ENCODE measurements at places on chromosomes 3 and 15. TPM values are rescaled to one million over a fixed set of nuclear protein-coding genes. Genes with fewer than 3 reads are reported as not detected.

Gene RPL32
- 2,430 TPM for total RNA-seq

Gene PPP1R14D
- total RNA-seq, result 0.28 TPM

Gene MCTP2
- total RNA-seq, result not detected

Gene CCNDBP1
- 25.5 TPM for total RNA-seq

Gene NUP210
- 40.3 TPM for total RNA-seq

Gene HYKK
- 5.2 TPM for total RNA-seq

Gene ACSBG1
- total RNA-seq, result 0.20 TPM

Gene C3orf49
- total RNA-seq, result not detected

Gene GOLGA8J
- total RNA-seq, result not detected

Gene C3orf80
- total RNA-seq, result 1.8 TPM

Gene CASR
- not detected for total RNA-seq

Gene CNTN4
- total RNA-seq, result not detected

Gene SCN11A
- total RNA-seq, result not detected

Gene KLHL40
- not detected for total RNA-seq

Gene NEK10
- 1.8 TPM for total RNA-seq

Gene CCR8
- not detected for total RNA-seq

Gene SAMD7
- not detected for total RNA-seq

Gene PCOLCE2
- 40.9 TPM for total RNA-seq

Gene SLITRK3
- total RNA-seq, result not detected

Gene IVD
- total RNA-seq, result 12.0 TPM

Gene TBC1D23
- total RNA-seq, result 12.0 TPM

Gene IQCB1
- 10.3 TPM for total RNA-seq

Gene GABRG3
- 0.32 TPM for total RNA-seq

Gene NTRK3
- total RNA-seq, result 21.1 TPM

Gene SUSD5
- 3.8 TPM for total RNA-seq

Gene COL8A1
- total RNA-seq, result not detected

Gene POPDC2
- total RNA-seq, result 0.16 TPM

Gene B3GNT5
- 21.0 TPM for total RNA-seq

Gene XIRP1
- total RNA-seq, result 0.07 TPM

Gene TASOR
- 26.6 TPM for total RNA-seq

Gene ZBBX
- not detected for total RNA-seq

Gene RTP1
- not detected for total RNA-seq

Gene ECT2
- total RNA-seq, result 83.5 TPM

Gene RNF7
- total RNA-seq, result 140 TPM

Gene IMPG2
- total RNA-seq, result not detected

Gene FHIT
- total RNA-seq, result 0.78 TPM

Data from A549 treated with DMSO at 1 μM for 4 hours (cell line).